ENCODE measurements at places on chromosomes 5 and 9.

- DNase-seq = no peak
Observed at GRCh38 chr5:64790210-64790609, 21.5 kb downstream of the CWC27 start.

GRCh38 chr5:24598956-24599355 is 45.8 kb downstream of the CDH10 start:
- DNase-seq = no peak

GRCh38 chr5:135308752-135309151 is 90.3 kb downstream of the MACROH2A1 start:
- no peak for DNase-seq

DNA sequence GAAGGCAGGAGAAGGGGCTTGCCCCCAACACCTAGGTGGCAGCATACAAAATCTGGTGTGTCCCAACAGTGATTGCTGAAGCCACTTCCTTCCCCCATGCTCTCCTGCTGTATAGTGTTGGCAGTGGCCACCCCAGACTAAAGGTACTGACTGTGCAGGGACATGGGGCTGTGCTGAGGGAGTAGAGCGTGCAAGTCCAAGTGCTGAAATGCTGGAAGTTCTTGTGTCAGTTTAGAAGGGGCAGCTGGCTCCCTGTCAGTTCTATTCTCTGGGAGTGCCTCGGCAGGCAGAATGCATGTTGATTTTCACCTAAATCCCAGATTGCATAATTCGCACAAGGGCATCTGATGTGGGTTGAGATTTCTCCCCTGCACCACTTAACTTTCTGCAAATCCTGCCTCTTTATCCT is 68.6 kb downstream of the GDNF start:
- no peak for DNase-seq

Measured in stimulated activated CD4-positive, alpha-beta T cell treated with anti-CD3 and anti-CD28 coated beads, Interleukin-2, amount 100 ng/mL, for 4 hours (primary cell).